ENCODE measurements at places on chromosomes 11 and 22. TPM values are rescaled to one million over a fixed set of nuclear protein-coding genes. Genes with fewer than 3 reads are reported as not detected.

DNA sequence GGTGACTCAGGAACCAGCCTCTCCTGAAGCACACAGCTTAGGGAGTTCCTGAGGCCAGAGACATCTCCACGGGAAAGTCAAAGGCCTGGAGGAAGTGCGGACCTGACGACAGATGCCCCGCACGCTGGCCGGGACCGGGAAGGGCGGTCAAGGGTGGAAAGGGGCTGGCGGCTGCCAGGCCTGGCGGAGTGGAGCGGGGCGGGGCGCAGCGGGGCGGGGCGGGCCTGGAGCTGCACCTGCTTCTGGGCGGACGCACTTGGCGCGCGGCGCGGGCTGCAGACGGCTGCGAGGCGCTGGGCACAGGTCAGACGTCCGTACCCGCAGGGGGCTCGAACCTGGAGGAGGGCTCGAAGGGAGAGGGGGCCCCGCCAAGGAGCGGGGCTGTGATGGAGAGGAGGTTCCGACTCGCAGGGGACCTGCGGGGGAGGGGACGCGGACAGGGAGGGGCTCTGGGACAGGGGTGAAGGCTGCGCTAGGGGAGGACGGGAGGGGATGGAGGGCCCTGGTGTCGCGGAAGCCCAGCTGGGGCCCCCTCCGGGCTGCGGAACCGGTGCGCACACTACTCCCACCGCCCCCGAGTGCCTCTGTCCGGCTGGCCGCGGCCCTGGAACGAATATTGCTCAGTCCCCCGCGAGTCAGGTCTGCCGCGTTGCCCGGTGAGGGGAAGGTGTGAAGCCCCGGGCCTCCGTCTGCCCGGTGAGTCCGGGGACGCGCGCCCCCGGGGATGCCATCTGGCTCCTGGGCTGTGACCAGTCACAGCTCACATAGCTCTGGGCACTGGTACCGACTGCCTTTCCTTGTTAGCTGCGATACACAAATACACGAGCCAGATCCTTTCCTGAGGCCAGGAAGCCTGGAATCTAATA is at the start of gene TMEM45B:
TMEM45B (plus strand) TSS at position 253 of the 866 bp plus-strand sequence. CDS start 36,635 bp downstream, outside the sequence.
- peak; percentile 36 for DNase-seq

C11orf21 gene
- polyA plus RNA-seq, result 0.59 TPM

CNTF gene
- 1.3 TPM for polyA plus RNA-seq

DNA sequence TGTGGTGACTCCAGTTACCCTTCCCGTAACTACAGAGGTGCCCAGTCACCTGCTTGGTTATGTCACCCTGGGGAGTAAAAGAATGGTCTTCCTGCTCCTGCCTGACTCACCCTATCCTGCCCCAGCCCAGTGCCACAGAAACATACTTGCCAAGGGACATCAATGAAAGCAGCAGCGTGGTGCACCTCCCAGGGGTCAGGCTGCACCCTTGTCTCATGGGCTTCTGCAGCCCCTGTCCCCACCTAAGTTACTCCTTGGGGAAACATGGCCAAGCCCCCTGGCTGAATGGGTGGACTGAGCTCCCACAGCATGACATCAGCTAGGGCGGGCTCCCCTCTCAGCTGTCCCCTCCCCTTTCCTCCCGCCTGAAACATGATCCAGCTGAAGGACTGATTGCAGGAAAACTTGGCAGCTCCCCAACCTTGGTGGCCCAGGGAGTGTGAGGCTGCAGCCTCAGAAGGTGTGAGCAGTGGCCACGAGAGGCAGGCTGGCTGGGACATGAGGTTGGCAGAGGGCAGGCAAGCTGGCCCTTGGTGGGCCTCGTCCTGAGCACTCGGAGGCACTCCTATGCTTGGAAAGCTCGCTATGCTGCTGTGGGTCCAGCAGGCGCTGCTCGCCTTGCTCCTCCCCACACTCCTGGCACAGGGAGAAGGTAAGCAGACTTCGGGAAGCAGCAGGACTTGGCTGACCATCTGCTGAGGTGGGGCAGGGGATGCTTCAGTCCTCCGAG is at the start of gene HTR3A:
HTR3A (plus strand) TSS at position 368 of the 730 bp plus-strand sequence; CDS start at position 586, 218 bp downstream.
- DNase-seq, result peak; percentile 57

DNA sequence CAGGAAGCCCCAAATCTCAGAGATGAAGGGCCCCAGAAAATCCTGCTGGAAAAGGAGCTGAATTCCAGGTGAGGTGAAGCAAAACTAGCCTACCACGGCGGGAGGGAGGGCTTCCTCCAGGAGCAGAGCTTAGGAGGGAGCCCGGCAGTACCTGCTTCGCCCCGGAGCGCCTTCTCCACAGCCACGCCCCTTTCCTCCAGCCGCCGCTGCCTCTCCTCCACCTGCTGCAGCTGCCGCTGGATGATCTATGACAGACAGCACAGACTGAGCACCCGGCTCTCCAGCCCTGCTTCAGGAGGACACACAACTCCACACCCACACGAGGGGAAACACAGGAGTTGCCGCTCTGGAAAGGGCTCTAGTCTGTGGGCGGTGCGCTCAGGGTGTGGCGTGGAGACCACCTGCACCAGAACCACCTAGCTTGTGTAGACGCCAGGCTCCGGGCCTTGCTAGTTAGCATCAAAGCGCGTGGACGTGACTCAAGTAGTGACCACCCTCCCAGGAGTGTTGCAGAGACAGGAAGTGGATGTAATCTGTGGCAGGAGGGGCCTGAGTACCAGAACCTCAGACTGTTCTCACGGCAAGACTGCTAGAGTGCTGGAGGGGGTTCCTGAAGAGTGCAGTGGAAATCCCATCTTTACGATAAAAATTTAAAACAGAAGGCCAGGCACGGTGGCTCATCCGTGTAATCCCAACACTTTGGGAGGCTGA is 34.6 kb upstream of the BID start:
- no peak for DNase-seq

Measured in left renal pelvis (tissue), 4 donors.